ENCODE measurements at places on chromosomes 13 and 19.

GRCh38 chr19:47433121-47433520 lies 13.8 kb upstream of the MEIS3 start:
- DNase-seq, result no peak

DNA sequence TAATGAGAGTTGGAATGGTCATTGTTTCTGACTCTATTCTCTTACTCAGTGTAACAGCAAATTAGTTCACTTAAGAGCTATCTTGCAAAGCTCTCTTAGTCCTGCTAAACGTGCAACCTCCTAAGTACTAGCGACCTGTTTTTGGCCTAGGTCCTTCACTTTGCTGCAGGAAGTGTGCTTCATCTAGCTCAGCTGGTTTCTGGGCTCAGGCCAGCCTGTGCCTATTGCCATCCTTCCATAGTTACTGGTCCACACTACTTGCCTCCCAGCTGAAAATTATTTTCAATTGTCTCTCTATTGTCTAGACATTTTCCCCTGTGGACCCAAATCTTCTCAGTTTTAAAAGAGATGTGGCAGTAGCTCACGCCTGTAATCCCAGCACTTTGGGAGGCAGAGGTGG lies 561.3 kb downstream of the FGF9 start:
- DNase-seq, result no peak

DNA sequence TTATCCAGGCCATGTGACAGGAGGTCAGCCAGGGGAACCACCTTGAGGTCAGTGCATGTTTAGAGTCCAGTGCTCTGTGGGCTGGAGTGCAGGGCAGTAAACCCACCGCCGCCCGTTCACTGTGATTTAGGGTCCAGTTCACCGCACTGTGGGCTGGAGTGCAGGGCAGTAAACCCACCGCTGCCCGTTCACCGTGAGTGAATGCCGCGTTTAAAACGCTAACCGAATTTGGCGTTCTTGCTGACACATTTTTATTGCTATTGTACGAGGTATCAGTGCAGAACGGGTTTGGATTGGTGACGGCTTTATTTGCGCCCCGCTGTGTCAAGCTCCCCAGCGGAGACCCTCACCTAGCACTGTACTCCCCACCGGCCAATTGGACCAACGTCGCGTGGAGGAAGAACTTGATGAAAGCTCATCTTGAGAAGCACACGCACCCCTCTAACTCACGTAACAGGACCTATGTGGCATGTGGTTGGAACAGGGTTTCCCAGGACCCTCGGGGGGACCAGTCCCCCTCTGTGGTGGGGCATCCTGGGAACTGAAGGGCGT lies 27.9 kb downstream of the C13orf46 start:
- DNase-seq, result no peak

GRCh38 chr19:37966662-37967231 lies 59.7 kb downstream of the SIPA1L3 start:
- no peak for DNase-seq

- no peak for DNase-seq
Measured at GRCh38 chr13:73482556-73482955, 423.8 kb downstream of the KLF5 start.

DNA sequence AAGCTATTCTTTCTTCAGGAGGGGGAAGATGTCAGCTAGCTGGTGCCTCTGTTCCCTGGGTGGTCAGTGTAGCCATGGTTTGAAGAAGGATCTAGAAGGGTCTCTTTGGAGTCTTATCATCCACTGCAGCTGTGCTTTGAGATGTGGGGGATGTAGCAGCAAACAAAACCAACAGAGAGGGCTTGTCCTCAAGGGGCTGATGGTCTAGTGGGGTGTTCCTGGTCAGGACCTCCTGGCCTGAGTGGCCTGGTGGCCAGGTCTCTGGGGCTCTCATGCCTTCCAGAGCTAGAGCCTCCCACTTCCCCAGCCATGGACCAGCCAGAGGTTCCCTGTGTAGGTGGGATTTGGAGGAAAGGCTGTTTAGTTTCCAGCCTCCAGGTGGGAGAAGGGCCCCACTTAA lies 40.3 kb downstream of the LYL1 start:
- DNase-seq, result no peak

- peak; percentile 11 for DNase-seq
Measured at GRCh38 chr13:112616586-112617362, 28.8 kb upstream of the TUBGCP3 start.

GRCh38 chr19:54352546-54352945 lies 12.2 kb downstream of the LAIR1 start:
- no peak for DNase-seq

DNA sequence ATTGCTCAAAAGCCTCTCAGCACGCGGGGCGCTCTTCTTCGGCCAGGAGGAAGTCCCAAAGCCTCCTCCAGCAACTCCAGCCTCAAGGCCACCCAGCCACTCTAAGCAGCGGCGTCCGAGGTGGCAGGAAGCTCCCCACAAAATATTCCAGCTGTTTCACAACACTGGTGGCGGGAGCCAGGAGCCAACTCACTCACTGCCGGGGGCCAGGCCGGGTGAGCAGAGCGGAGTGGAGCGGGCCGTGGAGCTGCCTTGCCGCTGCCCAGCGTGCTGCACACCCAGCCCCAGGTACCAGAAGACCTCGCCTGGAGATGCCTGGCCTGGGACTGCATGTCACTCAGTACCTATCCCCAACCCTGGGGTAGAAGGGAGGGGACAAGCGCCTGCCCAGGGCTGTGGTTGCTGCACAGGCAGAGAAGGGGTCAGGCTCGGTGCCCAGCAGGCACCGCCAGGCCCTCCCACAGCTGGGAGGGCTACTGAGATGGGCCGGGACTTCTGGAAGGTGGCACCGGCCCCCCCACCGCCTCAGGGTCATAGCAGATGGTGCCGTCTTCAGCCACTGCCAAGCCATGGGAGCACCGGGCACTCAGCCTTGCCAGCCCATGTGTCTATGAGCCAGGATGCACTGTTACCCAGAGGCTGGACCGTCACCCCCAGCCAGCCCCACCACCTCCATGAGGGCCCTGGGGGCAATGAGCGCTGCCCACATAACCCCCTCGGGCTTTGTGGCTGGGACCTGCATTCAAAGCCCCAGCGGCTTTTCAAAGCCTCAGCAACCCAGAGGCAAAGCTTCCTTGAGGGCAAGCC lies 59.2 kb downstream of the MLLT1 start:
- no peak for DNase-seq

DNA sequence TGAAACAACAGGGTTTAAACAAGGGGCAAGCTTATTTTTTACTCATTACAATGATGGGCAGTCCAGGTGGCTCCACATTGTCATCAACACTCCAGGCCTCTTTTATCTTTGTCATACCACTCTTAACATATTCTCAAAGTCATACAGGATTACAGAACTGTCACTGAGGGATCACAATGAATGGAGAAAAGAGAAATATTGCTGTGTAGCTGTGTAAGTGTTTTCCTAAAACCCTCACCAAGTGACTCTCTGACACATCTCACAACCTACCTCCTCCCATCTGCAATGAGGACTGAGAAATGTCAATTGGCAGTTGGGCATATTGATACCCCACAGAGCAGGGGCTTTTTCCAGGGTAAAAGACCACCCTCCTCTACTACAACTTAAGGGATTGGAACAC lies 562.1 kb downstream of the TBC1D4 start:
- DNase-seq, result no peak

DNA sequence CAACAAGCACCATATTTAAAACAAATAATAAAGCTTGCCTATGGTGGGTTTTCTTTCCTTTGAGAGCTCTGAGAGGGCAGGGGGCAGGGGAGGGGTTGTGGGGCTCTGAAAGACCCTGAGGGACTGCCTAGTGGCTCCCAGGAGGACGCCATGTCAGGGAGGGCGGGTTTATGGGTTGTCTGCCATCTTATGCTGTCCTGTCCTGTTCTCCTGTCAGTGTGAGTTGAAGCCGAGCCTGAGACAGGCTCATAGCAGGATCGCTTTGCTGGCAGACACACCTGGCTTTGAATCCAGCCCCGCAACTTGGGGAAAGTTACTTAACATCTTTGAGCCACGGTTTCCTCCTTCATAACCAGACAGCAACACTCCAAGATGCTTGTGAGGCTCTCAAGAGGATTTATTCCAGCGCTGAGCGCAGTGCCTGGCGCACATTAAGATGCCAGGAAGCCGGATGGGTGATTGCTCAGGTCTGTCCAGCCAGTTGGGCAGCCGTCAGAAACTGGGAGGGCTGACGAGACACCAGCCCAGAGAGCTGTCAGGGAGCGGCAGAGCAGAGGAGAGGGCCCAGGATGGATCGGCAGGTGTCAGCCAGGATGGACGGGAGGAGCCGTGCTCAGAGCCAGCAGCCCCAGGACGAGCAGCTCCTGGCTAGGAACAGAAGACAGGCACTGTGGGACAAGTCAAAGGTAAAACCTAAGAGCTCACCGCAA lies 36.8 kb upstream of the C1QTNF9 start:
- DNase-seq, result no peak

DNA sequence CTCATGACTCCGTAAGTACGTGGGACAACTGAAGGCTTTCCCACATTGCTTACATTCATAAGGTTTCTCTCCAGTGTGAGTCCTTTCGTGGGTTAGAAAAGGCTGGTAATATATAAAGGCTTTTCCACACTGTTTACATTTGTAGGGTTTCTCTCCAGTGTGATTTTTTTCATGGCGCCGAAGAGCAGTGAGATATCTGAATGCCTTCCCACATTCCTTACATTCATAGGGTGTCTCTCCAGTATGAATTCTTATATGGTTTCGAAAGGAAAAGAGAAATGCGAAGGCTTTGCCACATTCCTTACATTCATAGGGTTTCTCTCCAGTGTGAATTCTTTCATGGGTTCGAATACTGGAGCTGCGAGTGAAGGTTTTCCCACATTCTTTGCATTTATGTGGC lies 29.5 kb downstream of the ZNF490 start:
- DNase-seq, result no peak

DNA sequence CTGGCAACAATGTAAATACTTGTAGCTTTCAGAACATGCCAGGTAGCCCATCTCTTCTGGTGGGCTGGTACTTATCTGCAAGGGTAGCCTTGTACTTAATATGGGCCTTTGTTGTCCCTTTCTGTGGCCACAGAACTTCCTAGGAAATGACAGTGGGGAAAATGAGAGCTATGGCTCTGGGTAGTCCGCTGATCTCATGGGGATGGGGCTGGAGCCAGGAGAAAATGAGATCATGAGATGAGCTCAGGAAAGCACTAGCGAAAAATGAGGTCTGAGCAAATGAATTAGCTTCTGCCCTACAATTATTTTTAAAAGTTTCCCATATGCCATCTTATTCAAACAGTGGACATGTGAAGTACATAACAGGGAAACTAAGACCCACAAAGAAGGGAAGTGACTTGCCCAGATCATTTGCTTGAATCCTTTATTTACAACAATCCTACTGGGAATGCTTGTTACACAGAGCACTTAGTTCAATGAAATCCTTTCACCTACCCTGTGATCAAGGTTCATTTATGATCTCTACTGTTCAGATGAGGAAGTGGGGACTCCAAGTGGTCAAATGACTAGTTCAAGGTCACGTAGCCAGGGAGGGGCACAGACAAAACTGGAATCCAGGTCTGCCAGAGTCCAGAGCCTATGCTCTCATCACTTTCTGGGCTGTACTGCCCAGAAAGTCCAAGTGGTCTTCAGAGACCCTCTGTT lies 87.1 kb downstream of the PTPRS start:
- DNase-seq, result no peak

- DNase-seq, result no peak
Measured at GRCh38 chr13:25330541-25330940, 29.1 kb downstream of the NUP58 start.

GRCh38 chr13:23323946-23324709 lies 109.4 kb downstream of the SACS start:
- DNase-seq, result no peak

GRCh38 chr13:19959141-19959830 lies 759 bp downstream of the ZMYM2 start:
- DNase-seq, result peak; percentile 70

- DNase-seq, result peak; percentile 66
Measured at GRCh38 chr13:74133657-74134201, 475 bp downstream of the KLF12 start.

- no peak for DNase-seq
Measured at GRCh38 chr19:4406626-4407025, 4.2 kb downstream of the CHAF1A start.

DNA sequence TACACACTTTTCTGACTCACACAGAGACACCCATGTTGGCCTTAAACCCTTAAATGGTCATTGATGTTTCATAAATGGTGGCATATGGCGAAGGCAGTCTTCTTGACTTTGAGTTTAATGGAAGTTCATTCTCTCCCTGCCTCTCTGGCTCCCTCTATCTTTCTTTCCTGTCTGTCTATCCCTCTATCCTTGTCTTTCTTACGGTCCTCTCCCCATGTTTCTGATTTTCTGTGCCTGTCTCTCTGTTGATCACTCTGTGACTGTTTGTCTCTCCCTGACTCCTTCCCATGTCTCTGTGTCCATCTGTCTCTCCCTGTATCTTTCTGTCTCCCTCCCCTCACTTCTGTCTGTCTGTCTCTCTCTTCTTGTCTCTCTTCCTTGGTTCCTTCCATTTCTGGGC lies 43.2 kb upstream of the SHKBP1 start:
- DNase-seq, result no peak

DNA sequence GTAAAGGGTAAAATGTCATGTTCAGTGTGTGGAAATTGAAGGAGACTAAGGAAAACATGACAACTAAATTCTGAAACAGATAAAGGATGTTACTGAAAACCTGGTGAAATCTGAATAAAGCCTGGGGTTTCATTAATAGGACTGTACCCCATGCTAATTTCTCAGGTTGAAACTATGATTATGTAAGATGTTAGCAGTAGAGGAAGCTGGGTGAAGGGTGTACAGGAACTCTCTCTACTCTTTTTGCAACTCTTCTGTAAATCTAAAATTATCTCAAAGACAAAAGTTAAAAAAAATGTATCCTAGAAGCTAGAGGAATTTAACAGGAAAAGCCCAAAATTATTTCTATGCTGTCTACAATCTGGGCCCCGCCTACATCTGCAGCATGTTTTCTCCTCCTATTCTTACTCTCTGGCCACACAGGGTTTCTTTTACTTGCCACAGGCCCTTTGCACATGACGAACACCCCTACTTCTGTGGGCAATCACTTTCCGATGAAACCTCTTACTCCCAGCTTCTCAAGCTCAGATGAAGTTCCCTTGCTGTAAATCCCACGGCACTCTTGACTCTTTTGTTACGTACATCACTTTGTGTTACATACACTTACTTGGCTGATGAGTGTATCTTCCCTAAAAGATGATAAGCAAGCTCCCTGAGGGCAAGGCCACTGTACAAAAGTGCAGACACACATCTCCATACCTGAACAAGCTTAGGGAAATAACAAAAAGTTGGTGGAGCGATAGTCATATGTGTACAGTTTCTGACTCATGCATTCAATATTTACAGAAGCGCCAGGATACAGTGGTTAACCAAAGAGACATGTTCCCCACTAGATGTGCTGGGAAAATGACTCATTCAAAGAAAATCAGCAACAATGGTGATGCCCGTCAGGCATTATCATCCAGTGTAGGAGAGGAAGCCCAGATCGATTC lies 32.6 kb downstream of the RUBCNL start:
- DNase-seq, result no peak

GRCh38 chr13:20997301-20998161 lies 63.9 kb downstream of the LATS2 start:
- no peak for DNase-seq

- no peak for DNase-seq
Measured at GRCh38 chr19:14979476-14980255, at the start of gene SLC1A6. SLC1A6 (minus strand) TSS chr19:14979864; CDS start chr19:14972910, 6,954 bp downstream.

GRCh38 chr19:38952395-38953165 lies 21.8 kb downstream of the MRPS12 start:
- peak; percentile 13 for DNase-seq
